ENCODE measurements at places on chromosomes 3 and 15.

GRCh38 chr3:126337980-126338651 lies 19.1 kb downstream of the KLF15 start:
- DNase-seq, result no peak

DNA sequence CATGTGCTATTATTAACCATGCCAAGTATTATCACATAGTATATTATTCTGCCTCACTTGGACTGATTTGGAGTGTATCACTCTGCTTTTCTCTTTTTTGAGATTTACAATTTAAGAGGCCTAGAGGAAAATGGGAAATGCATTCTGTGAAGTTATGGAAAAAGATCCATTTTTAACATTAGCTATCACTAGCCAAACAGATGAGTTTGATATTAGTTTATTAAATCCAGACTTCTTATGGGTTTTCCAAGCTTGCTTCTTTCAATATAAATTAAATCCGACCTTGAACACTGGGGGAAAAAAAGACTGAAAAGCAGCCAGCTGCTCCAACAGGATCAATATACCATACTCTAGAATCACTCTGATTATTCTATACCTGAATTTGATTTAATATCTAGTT lies 30.1 kb upstream of the PLOD2 start:
- no peak for DNase-seq

DNA sequence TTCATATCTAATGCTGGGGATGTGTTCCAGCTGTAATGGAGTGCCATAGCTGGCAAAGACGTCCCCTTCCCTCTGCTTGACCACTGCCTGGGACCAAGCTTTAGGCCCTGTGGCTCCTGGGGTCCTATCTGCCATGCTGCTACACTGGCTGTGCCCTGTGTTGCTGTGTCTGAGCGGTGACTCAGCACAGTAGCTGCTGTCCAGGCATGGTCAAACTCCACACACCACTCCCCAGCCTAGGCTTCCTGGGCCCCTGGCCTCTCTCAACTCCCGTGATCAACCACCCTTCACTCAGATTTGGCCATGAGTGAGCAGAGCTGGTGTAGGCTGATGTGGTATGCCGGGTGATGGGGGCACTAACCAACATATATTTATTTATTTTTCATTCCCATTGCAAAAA lies 27.0 kb downstream of the EPHB1 start:
- DNase-seq, result no peak

DNA sequence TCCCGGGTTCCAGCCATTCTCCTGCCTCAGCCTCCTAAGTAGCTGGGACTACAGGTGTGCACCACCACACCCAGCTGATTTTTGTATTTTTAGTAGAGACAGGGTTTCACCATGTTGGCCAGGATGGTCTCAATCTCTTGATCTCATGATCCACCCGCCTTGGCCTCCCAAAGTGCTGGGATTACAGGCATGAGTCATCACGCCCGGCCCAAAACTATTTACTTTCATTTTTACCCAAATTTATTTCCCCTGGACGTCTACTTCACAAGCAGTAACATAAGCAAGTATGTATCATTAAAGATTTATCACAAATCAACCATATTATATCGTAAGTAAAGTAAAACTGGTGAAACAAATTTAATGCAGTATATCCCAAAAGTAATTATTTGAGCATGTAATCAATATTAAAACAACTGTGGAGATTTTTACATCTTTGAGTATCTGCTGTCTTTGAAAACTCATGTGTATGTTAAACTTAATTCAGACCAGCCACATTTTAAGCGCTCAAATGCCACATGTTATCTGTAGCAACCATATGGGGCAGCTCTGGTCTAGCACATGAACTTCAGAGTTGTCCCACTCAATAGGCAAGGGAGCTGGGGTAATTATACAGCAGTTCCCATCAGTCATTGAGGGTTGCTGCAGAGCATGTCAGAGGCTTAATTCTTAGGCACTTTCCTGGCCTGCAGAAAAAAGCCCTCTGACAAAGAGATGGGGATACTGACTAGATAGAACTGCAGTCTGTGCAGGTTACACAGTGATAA lies 185.7 kb upstream of the CTDSPL start:
- no peak for DNase-seq

- no peak for DNase-seq
Measured at GRCh38 chr3:15010664-15011063, 54.5 kb downstream of the MRPS25 start.

- no peak for DNase-seq
Measured at GRCh38 chr3:185930393-185931107, 7.3 kb downstream of the TRA2B start.

- no peak for DNase-seq
Measured at GRCh38 chr3:138935505-138935862, 11.5 kb downstream of the FOXL2 start.

GRCh38 chr3:143559296-143559695 lies 289.0 kb downstream of the SLC9A9 start:
- no peak for DNase-seq

DNA sequence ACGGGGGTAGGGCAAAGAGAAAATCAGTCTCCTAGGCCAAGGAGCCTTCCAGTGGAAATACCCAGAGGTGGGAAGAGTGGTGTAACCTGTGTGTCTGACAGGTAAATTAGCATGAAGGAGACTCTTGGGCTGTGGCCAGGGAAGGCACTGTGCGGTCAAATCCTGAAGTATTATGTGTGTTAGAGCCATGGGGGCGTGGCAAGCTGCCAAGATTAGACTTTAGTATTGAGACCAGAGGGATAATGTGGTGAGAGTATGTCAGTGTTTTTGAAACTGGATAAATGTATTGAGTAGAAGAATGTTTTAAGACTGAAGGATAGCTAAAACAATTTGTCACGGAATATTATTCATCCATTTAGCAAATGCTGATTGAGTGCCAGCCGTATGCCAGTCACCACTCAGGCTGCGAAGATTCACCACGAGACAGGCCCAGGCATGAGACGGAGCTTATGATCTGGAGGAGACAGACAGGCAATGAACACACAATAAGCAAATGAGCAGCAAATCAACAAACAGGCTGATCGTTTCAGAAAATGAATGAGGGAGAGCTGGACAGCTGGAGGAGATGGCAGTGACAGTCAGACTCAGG lies 445.9 kb downstream of the MCTP2 start:
- no peak for DNase-seq

- DNase-seq, result no peak
Measured at GRCh38 chr3:12562451-12562850, 5.6 kb downstream of the MKRN2 start.

DNA sequence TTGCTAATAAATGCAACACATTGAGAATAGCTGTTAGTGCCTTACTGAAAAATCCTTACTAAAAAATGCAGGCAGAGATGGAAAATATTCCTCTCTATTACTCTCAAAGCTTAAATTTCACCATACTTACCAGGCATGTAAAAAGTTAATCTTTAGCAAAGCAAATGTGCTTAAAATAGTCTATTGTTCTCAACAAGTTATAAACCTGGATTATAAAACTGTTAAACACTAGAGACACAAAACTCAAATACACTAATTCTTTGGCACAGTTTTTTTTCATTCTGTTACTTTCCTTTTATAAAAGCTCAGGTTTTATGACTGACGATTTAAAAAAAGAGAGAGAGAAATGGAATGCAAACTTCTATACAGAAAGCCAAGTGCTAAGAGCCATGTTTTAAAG lies 119.8 kb downstream of the THRB start:
- no peak for DNase-seq

DNA sequence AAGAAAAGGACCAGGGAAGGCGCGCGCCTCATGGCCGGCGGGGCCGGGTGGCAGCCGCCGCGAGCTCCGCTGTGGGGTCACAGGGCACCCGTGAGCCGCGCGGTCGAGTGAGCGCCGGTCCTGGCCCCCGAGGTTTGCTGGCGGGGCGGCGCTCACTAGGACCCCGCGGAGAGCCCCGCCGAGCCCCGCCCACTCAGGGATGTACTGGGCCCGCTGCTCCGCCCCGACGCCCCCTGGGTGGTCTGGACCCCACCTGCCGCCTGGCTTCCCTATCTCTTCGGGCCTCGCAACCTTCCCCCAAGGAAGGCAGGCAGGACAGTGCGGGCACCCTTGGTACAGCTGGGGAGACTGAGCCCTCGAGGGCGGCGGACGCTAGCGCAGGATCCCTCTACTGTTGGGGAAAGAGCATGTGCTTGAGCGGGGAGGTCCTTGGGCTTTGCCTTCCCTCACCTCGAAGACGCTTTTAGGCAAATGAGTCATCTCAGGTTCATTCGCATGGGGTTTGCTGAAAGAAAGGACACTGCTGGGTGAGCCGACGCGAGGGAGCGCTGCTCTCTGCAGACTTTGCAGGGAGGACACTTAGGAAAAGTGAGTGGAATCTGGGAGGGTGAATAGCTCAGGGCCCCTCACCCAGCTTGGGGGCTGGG lies at the start of gene CHRNB4:
Gene CHRNB4, minus strand, starts transcription at position 109 of the 647 bp plus-strand sequence. Its CDS starts 77 bp downstream, at position 32.
- DNase-seq, result no peak

- DNase-seq, result no peak
Measured at GRCh38 chr3:101791778-101792177, 12.8 kb downstream of the NXPE3 start.

GRCh38 chr3:160016972-160017371 lies 28.3 kb downstream of the IL12A start:
- DNase-seq, result no peak

DNA sequence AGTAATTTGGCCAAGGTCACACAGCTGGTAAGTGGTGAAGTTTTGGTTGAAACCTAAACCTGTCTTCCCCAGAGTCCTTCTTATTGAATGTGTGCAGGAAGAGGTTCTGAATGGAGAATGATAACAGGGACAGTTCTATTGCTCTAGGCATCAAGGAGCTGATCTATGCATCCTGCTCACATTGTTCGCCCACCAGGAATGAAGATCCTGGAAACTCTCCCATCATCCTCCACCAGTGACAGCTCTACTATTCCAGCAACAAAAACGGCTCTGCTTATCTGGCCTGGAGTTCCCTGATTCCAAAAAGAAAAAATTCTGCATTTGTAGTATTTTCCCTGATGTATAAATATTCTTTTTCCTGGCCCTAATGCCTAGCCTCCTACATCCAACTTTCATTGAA lies 16.4 kb upstream of the TNFAIP8L3 start:
- DNase-seq, result no peak

DNA sequence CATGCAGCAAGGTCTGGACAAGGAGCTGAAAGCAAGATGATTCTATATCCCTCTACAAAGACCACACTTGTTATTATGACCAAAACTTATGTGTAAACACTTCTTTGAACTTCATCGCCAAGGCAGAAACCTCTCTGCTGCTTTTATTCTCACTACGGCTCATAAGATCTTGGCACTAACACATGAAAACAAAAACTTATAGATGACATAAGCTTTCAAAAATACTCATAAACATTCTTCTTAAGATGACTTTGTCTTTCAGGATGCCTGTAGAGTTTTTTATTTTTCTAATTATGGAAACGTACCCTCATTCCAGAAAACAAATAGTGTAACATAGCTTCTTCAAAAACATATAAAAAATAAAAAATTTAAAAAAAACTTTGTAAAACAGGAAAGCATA lies 12.5 kb upstream of the C15orf61 start:
- DNase-seq, result no peak

GRCh38 chr3:120177707-120178306 lies 83.6 kb upstream of the GSK3B start:
- DNase-seq, result no peak

DNA sequence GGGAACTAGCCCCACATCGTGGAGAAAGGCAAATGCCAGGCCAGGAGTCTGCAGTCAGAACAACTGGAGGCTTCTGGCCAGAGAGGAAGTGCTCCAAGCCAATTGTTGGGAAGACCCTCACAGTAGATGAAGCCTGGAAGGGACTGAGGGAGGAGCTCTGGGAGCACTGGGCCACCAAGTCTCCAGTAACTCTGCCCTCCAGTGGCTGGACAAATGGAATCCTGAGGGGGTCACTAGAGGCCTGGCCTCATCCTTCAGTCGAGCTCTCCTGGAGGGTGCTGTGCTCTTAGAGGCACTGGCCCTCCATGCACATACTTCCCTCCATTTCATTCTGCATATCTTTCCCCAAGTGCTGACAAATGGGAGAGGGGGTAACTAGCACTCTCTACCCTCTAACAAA lies 103.0 kb downstream of the MYLK start:
- no peak for DNase-seq

DNA sequence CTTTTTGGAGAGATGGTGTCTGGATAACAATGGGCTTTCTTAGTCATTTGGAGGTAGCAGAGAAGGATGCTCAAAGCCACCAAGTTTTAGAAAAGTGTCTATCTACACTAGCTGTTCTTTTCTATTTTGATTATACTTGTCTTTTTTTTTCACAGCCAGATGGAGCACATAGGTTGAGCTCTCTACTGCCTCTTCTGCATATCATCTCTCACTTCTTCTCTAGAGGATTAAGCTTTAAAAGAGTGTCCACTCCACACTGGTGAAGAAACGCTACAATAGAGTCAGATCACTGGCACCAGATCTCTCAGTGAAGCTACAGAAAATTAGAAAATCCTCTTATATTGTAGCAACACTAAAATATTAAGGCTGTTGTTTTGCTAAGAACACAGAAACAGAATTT lies 145.3 kb upstream of the MBNL1 start:
- DNase-seq, result no peak

DNA sequence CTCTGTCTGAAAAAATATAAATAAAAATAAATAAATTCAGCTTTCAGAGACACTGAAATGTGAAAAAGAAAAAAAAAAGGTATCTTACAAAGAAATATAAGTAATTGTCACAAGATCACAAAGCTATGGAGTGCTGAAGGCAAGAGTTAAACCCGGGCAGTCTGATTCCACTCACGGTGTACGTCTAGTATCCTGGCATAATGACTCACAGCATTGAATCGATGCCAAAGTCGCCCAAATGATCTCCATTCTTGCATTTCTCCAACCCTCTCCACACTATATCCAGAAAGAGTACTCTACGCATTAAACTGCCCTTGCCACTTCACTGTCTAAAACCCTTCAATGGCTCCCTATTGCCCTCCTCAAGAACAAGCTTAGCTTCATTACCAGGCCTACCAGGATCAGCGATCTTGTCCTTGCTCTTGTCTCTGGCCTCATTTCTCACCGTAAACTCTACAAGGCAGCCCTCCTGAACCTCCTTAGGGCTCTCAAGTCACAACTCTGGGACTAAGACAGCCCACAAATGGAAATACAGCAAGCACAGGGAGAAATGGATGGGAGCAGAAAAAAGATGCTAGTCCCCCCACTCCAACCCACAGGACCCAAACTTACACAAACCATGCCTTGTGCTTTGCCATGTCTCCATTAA lies 7.7 kb downstream of the SUCLG2 start:
- no peak for DNase-seq

- DNase-seq, result no peak
Measured at GRCh38 chr15:100571592-100572167, 30.3 kb downstream of the LINS1 start.

GRCh38 chr3:194330160-194330559 lies 21.0 kb downstream of the CPN2 start:
- DNase-seq, result no peak

DNA sequence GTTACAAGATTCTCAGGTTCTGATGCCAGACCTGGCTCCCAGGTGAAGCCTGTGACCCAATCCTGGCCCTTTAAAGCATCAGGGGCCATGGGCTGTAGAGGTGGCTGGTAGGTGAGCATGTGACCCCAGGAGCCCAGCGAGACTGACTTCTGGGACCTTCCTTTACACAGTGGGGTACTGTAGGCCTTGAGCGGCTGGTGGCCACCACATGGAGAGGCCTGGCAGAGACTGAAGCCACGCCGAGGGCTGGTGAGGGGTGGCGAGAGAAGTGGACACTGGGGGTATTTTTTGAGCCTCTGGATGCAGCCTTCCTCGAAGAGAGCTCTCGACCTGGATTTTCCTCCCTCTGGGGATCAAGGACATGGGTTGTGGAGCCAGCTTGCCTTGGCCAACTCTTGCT lies 71.2 kb upstream of the ITGA11 start:
- DNase-seq, result no peak

Data from stimulated activated CD8-positive, alpha-beta memory T cell treated with anti-CD3 and anti-CD28 coated beads, Interleukin-15, amount 100 ng/mL, for 1 hour (primary cell).